ENCODE measurements at places on chromosomes 6 and 20. TPM values are rescaled to one million over a fixed set of nuclear protein-coding genes. Genes with fewer than 3 reads are reported as not detected.

The TAGAP gene
- 0.66 TPM for total RNA-seq

The TINAG gene
- 0.04 TPM for total RNA-seq

The CUL9 gene
- total RNA-seq, result 16.8 TPM

The TGM2 gene
- total RNA-seq, result 10.1 TPM

The TRIM10 gene
- 0.18 TPM for total RNA-seq

The C6orf132 gene
- total RNA-seq, result 0.53 TPM

The SLC22A16 gene
- total RNA-seq, result 0.22 TPM

The OLIG3 gene
- not detected for total RNA-seq

The DLL1 gene
- total RNA-seq, result 12.8 TPM

The PTGIS gene
- 23.8 TPM for total RNA-seq

The CRISP2 gene
- not detected for total RNA-seq

The CALHM6 gene
- total RNA-seq, result 3.8 TPM

The CLPSL1 gene
- total RNA-seq, result not detected

The ZBTB46 gene
- total RNA-seq, result 20.7 TPM

The HLA-DPB1 gene
- 12.1 TPM for total RNA-seq

The BACH2 gene
- 3.6 TPM for total RNA-seq

Measured in muscle of leg (tissue), 16 donors.